ENCODE measurements at places on chromosomes 12 and 14.

DNA sequence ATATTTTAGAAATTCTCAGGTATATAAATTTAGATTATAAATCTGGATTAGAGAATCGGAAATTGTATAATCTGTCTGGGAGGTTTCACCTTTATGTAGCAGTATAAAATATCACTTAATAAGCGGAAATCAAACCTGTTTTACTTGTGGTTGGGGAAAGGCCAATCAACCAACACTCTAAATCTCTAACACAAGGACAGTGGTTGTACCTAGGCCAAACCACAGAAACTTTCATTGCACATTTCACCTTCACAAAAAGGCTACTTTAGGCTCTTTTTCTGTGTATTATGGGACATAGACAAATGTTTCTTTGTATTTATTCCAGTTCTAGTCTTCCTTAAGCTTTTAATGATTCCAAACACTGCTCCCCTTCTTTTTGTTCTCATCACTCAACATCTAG, 19.8 kb downstream of the ERH start:
- no peak for DNase-seq

- no peak for DNase-seq
Observed at GRCh38 chr12:60071759-60072191, 475.9 kb downstream of the SLC16A7 start.

- DNase-seq, result no peak
Observed at GRCh38 chr14:79279645-79280597, 931.4 kb downstream of the DIO2 start.

- DNase-seq, result no peak
Observed at GRCh38 chr12:110349514-110350151, 53.9 kb downstream of the ANAPC7 start.

DNA sequence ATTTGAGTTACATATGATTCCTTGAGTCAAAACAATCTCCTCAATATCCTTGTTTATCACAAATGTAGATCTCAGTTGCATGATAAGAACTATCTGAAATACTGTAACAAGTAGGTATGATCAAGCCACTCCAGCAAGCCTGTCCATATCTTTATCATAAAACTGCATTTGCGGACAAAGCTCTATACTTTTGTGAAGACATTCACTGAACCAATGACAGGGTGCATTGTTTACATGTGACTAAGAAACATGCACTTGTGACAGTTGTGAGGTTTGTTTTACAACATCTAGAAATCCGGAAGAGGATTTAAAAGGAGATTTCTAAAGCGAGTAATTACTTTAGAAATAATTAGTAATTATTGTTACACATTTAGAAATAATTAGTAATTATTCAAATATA, 111.7 kb downstream of the PPP2R5E start:
- DNase-seq, result no peak

DNA sequence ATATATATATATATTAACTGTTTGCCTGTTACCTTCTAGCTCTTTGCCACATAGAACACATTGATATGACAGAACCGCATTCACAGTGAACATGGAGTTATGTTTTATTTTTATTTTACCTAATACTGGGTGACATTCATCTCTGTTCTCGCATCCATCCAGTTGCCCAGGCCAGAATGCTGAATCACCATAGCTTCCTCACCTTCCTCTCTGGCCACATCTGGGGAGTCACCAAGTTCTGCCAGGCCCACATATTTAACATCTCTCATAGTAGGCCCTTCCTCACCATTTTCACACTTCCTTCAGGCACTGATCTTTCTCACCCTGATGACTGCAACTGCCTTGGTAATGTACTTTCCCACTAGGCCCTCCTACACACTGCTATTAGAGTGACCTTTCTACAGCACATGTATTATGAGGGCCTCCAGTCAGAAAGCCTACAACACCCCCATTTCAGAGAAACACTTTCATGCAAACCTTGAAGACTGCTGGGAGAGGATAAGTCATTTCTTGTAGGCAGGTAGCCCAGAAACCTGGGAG, 106.8 kb downstream of the LGR5 start:
- DNase-seq, result no peak

- DNase-seq, result no peak
Observed at GRCh38 chr12:78870539-78870938, 6.0 kb downstream of the SYT1 start.

DNA sequence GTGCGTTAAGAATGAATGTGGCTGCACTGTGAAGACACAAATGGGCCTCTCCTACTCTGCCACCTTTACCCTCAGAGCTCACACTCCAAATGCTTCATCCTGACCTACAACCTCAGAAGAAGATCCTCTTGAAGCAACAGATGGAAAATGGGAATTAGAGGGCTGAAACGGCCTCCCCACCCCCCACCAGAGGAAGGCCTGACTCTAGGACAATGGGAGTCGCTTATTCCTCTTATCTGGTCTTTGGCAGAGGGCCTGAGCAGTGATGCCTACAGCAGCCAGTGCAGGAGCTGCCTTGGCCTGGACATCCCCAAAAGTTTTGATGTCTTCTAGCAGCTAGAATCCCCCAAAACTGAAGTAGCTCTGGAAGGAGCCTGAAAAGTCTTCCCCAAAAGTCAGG, 29.2 kb downstream of the BTBD7 start:
- DNase-seq, result no peak

GRCh38 chr14:101202627-101203404, 299.3 kb upstream of the RTL1 start:
- no peak for DNase-seq

DNA sequence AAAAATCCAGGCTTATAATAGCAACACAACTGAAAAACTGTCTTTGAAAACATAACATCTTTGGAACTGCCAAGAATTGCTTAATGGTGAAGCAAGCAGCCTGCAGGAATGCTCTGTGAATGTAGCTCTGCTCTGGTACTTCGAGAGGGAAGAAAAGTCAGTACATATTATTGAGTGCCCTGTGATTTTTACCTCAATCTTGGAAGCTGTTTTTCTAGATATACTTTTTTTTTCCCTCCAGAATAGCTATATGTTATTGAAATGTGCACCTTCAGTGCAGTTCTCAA, 508.1 kb downstream of the PCNX1 start:
- no peak for DNase-seq

GRCh38 chr14:75044752-75045151, 6.5 kb downstream of the MLH3 start:
- no peak for DNase-seq

GRCh38 chr14:74582910-74583581, 29.0 kb downstream of the LTBP2 start:
- DNase-seq, result no peak

DNA sequence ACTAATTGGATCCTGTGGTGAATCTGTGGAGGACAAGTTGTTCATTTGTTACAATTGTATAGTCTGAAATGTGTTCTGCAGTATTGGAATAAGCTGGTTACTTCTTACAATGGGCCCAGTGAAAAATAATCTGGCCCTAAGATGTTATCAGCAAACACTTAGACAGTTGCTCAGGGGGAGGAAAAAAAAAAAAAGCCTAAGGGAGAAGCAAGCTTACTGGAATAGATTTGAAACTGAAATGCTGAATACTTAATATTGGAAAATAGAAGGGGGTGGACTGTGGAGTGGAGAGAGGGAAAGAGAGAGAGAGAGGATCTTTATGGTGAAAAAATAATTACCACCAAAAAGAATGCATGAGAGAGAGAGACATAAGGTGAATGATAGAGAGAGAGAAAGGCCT, 4.0 kb downstream of the FOXG1 start:
- DNase-seq, result no peak

DNA sequence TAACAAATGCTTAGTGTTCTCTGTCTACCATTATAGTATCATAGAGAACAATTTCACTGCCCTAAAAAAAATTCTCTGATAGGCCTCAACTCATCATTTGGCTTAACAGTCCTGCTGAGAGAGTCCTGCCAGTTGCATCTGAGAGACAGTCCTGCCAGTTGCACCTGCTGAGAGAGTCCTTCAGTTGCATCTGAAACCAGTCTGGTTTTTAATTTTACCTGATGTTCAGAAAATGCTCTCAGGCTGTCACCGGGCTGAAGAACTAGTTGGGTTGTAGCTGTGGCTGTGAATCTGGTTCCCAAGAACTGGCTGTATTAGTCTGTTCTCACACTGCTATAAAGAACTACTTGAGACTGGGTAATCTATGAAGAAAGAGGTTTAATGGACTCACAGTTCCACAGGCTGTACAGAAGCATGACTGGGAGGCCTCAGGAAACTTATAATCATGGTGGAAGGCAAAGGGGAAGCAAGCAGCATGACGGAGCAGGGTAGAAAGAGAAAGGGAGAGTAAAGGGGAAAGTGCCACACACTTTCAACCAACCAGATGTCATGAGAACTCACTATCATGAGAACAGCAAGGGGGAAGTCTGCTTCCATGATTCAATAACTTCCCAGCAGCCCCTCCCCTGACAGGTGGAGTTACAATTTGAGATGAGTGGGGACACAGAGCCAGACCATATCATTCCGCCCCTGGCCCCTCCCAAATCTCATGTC, 51.6 kb downstream of the PRKCH start:
- no peak for DNase-seq

DNA sequence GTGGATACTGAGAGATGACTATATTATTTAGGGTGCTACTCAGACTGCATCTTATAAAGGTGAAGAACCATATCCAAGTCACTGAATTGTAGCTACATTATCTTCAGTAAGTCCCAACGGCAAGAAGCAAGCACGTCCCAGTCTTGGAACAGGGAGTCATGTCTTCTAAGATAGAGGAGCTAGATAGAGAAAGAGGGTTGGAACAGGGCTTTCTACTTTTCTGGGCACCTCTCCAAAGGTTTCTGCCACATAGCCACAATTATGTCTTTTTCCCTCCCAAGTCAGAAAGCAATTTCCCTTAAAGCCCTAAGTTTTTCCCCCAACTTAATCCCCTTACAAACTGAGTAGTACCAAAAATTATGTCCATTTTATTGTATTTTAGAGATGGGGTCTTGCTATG, 22.4 kb downstream of the MAPK1IP1L start:
- DNase-seq, result no peak

DNA sequence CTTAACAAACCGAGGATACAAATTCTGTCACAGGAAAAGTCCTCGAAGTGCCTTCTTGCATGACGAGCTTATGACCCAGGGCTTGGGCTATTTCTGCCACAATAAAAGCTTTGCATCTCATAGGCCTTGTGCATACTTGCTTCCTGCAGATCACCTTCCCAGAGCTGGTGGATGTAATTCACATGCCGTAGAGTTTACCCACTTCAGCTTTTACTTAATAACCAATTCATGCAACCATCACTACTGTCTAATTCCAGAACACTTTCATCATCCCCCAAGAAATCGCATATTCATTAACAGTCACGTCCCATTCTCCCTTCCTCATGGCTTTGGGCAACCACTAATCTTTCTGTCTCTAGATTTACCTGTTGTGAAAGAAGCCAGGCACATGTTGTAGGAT, 9.0 kb upstream of the BDKRB1 start:
- no peak for DNase-seq

DNA sequence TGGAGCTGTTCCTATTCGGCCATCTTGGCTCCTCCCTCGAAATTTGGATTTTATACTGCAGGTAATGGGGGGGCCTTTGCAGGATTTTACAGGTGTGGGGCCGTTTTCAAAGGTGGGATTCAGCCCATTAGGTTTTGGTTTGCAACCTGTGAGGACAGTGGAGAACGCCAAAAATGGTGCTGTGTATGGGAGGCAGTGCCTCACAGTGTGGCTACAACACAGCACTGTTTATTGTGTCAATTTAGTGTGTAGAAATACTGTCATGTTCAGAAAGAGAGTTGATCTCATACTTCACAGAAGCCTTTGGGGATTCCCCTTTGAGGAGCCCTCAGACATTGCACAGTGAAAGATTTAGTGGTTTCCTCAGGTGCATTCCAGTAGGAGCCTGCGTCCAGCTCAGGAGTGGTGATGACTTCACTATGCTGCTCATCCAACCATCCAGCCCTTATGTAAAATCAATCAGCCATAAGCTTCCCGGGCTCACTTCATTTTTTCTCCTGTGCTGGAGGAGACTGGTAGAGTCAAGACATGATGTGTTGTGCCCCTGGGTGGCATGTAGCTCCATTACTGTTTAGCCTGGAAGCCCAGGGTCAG, 92.7 kb upstream of the PRMT8 start:
- no peak for DNase-seq

DNA sequence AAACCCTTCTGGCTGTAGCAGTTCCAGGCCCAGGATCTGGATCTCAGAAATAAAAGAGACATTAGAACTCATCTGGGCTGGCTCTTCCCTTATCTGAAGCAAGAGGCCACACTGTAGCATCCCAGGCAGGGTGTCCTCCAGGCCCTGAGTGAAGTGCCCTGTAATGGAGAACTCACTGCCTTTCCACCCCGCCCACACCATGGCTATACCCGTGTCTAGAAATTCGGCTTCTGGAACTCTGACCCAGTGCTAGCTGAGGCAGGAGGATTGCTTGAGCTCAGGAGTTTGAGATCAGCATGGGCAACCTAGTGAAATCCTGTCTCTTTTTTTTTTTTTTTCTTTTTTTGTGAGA, 23.5 kb upstream of the PLEKHG3 start:
- no peak for DNase-seq

GRCh38 chr14:50612806-50613205, 52.9 kb downstream of the ATL1 start:
- no peak for DNase-seq

Data from HS-27A (cell line).